ENCODE measurements at places on chromosomes 12 and 14.

GRCh38 chr14:33914676-33915516 is 36.0 kb downstream of the EGLN3 start:
- no peak for DNase-seq

GRCh38 chr14:77557391-77557790 is 58.8 kb upstream of the ISM2 start:
- no peak for DNase-seq

GRCh38 chr14:105479431-105480158 is 5.0 kb downstream of the CRIP2 start:
- no peak for DNase-seq

- no peak for DNase-seq
Observed at GRCh38 chr14:63624701-63625100, 17.0 kb downstream of the WDR89 start.

GRCh38 chr12:55706568-55707218 is 1.0 kb downstream of the ITGA7 start:
- DNase-seq: no peak

- no peak for DNase-seq
Observed at GRCh38 chr12:101501410-101501995, 26.4 kb downstream of the SPIC start.

DNA sequence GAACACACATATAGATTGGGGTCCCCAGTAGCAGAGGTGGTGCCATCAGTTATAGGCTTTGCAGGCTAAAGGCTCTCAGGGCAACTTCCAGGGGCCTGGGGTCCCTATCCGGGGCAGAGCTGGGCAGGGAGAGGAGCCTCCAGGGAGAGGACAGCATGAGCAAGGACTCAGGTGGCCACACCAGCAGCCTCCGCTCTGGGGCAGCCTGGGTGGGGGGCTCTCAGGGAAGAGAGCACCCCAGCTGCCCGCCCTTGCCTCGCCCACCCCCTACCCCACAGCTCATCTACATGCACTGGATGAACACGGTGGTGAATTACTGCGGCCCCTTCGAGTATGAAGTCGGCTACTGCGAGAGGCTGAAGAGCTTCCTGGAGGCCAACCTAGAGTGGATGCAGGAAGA is 14.0 kb downstream of the PLBD2 start:
- no peak for DNase-seq

DNA sequence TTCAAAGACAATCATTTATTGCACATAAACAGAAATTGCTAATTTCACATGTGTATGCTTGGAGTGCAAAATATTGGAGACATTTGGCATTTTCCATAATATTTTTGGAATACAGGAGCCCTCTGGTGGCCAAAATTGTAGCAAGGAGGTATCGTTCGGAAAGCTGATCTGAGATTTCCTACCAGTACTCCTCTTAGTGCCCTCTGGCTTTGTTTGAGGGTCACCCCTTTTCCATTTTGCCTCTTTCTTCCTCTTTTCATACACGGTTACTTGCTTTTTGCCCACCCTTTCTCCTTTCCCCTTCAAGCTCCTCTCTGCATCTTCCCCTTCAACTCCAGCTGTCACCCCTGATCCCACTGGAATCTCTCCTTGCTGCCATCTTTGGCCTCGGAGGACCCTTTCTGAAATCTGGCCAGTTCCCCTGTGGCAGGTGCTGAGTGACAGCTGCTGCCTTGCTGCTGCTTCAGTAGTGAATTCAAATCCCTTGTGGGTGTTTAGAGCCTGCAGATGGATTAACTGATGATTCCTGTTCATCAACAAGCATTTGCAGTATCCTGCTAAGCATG is 164.6 kb upstream of the PARP11 start:
- DNase-seq: no peak

DNA sequence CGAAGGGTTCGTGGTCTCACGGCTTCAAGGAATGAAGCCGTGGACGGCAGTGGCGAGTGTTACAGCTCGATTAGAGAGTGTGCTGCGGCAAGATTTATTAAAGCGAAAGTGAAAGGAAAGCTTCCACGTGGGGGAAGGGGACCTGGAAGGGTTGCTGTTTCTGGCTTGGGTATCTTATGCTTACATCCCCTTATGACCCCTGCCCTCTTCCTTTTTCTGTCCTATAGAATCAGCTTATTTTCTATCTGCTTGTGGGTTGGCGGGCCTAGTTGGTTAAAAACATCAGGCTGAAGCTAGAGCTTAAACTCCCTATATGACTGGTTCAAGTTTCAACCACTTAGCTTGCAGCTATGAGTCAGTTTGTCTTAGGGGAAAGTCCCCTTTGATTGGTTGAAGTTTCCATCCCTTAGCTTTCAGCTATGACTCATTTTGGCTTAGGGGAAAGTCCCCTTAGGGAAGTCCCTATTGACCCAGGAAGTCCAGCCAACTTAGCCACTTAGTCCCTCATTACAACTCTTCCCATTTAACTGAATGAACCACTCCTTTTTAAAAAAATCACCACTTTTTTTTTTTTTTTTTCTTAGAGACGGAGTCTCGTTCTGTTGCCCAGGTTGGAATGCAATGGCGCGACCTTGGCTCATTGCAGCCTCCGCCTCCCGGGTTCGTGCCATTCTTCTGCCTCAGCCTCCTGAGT is 1494.7 kb upstream of the TMEM132C start:
- peak; percentile 3 for DNase-seq

Data from stimulated activated CD4-positive, alpha-beta T cell treated with anti-CD3 and anti-CD28 coated beads, TNF-alpha, amount 100 ng/mL, for 1 hour (primary cell).